Natural killer cell treated with Interleukin-12 subunit alpha and Interleukin-12 subunit beta and Interleukin-15 and Interleukin-18, amount 100 ng/mL, for 72 hours (primary cell): ENCODE measurements at places on chromosomes 5 and 9. TPM values are rescaled to one million over a fixed set of nuclear protein-coding genes. Genes with fewer than 3 reads are reported as not detected.

F2RL2 gene
- not detected for total RNA-seq

UAP1L1 gene
- total RNA-seq = 22.0 TPM

PRDM9 gene
- total RNA-seq = not detected

GZMA gene
- total RNA-seq = 522 TPM

IGFBPL1 gene
- not detected for total RNA-seq

EIF4E1B gene
- total RNA-seq = not detected

NEUROG1 gene
- not detected for total RNA-seq

TAF11L10 gene
- total RNA-seq = not detected

GNAQ gene
- total RNA-seq = 21.1 TPM

C9orf153 gene
- total RNA-seq = not detected

PGM5 gene
- not detected for total RNA-seq

ROR2 gene
- total RNA-seq = not detected

HSDL2 gene
- 19.6 TPM for total RNA-seq

THBS4 gene
- total RNA-seq = 0.31 TPM

SLC24A2 gene
- not detected for total RNA-seq

NR5A1 gene
- total RNA-seq = not detected

PCDHB3 gene
- total RNA-seq = not detected

PDCD1LG2 gene
- total RNA-seq = 0.55 TPM

RAI14 gene
- 0.93 TPM for total RNA-seq

LTC4S gene
- total RNA-seq = 4.0 TPM

PCDHGA3 gene
- total RNA-seq = not detected

FBP1 gene
- total RNA-seq = 1.4 TPM

ARSI gene
- not detected for total RNA-seq

CYLC2 gene
- total RNA-seq = not detected

FOXD4L6 gene
- total RNA-seq = not detected

SLC6A19 gene
- total RNA-seq = not detected

JMY gene
- total RNA-seq = 3.4 TPM

CDC20B gene
- not detected for total RNA-seq

ADAM19 gene
- 358 TPM for total RNA-seq

IL7R gene
- total RNA-seq = 21.6 TPM

IL9 gene
- total RNA-seq = 3.0 TPM

SOHLH1 gene
- total RNA-seq = not detected

ANKS6 gene
- 7.0 TPM for total RNA-seq

LCN12 gene
- total RNA-seq = 2.2 TPM

OR1N1 gene
- not detected for total RNA-seq

BNC2 gene
- total RNA-seq = 5.5 TPM

MARCOL gene
- total RNA-seq = not detected

ACOT12 gene
- not detected for total RNA-seq

RFX3 gene
- 17.2 TPM for total RNA-seq

ZNF608 gene
- total RNA-seq = 0.59 TPM

SEMA5A gene
- not detected for total RNA-seq

CDHR2 gene
- total RNA-seq = 0.33 TPM

ENTPD2 gene
- not detected for total RNA-seq

FAM163B gene
- not detected for total RNA-seq

RNF38 gene
- total RNA-seq = 43.9 TPM

CCL27 gene
- not detected for total RNA-seq

FAT2 gene
- not detected for total RNA-seq

F12 gene
- 0.45 TPM for total RNA-seq

ADAMTS16 gene
- total RNA-seq = not detected
